T-helper 1 cell (primary cell): ENCODE measurements at places on chromosomes 3 and 15.
A peak's percentile ranks its signal among the peaks of the same experiment; 100 is the strongest.

GRCh38 chr3:3675801-3676200 is 123.4 kb upstream of the LRRN1 start:
- no peak for DNase-seq

- DNase-seq: no peak
These were observed 173.3 kb upstream of the MBNL1 start for GRCh38 chr3:152095472-152095871.

GRCh38 chr15:92667287-92667904 is 11.8 kb upstream of the FAM174B start:
- DNase-seq: no peak

DNA sequence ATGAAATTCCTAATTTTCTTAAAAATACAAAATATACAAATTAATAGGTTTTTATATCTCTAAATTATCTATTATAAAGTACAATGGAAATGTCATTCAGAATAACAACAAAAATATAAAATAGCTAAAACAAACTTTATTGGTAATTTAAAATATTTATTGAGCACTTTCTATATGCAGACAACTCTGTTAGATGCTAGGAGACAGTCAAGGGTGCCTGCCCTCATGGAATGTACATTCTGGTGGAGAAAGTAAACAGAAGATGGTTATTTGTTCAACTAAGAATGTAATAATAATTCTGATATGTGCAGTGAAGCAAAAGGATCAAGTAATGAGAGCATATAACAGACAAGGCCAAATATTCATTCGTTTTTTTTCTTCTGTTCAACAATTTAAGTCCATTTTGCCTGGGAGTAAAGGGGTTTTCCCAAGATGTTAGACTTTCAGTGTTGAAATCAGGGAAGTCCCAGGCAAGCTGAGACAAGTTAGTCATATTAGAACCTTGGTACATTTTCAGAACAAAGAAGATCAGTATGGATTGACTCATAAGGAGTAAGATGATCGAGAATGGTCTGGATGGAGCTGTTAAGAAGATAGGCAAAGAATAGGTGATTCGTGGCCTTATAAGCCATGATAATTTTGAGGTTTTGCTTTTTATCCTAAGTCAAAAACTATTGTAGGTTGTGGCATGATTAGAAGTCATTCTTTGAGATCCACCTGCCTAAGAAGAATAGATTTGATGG is 150.2 kb upstream of the MLF1 start:
- no peak for DNase-seq

DNA sequence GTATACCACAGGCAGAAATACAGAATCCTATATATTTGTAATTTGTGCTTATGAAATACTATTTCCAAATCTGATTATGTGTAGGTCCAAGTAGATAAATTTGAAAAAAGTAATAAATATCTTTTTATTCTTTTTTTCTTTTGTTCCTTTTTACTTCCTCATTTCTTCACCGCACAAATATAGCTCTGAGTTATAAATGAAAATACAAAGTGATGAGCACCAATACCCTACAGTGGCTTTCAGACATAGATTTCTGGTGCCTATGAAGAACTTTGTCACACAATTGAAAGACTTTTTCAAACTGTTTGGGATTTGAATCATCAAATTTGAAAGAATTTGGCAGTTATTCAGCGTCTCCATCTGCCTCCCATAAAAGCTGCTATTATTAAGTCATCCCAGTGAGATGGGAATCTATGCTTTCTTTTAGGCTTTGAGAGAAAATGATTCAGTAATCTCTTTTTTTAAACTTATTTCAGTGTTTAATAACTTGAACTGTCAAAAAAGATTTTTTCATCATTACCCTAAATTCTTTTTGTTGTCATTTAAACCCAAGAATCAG is 363.6 kb upstream of the GOLIM4 start:
- no peak for DNase-seq

DNA sequence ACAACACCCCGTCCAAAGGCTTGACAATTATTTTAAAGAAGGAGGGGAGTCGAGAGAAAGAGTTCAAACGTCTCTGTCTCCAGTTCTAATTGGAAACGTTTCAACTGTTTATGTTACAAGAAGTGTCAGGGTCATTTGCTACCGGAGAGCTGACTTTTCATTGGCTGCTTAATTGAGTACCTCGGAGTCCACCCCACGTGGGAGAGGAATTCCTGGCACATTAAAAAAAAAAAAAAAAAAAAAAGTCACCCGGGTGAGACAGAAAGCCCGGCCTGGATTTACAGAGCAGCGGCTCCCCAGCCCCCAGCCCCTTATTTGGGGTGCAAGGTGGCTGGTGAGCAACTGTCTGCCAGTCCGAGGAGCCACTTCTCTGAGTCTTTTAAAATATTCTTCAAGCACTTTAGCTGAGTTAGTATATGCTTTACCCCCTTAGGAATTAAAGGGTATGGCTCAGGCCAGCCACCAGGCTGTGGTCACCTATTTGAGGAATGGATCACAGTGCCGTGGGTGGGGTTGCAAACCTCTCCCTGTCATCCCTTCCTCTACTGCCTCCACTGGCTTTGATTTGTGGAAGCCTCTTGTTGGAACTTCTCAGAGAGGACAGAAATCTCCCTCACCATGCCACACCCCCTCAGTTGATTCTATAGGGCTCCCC is 3.9 kb upstream of the TLE3 start:
- no peak for DNase-seq

- no peak for DNase-seq
These were observed 8.6 kb downstream of the OXSR1 start for GRCh38 chr3:38173834-38174418.

DNA sequence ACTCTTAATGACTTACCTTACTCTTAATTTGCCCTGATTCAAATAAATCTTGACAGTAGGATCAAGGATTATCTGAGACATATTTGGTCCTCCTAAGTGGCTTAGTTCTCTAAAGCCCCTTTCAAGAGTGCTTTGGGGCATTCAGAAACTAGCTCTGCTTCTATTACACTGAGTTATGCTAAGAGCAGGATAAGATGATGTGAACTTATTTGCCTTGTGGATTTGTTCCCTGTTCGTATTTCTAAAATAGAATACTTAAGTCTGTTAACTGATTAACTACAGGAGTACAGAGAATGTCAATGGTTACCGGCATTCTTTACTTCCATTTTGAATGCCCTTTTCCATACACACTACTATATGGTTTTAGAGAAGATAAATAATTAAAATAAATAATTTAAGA is 14.8 kb upstream of the FRMD4B start:
- no peak for DNase-seq

GRCh38 chr3:25033407-25034029 is 394.5 kb upstream of the RARB start:
- DNase-seq: no peak

- peak; percentile 27 for DNase-seq
These were observed 25.9 kb downstream of the MELTF start for GRCh38 chr3:197003461-197004385.

DNA sequence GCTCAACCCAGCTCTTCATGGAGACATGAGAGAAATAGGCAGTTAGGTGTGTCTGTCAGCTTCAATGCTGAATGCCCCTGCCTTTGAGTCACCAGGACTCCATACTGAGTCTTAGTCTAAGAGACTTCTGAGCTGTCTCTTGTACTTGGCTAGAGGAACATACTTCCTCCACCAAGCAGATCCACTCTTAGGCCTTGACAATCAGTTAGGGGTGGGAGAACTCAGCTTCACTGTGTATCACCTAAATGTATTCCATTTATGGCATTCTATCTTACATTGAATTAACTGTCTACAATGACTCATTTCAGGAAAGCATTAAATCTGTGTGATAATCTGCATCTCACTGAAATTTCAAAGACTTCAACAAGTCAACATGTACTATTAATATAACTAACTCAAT is 66.0 kb downstream of the STAC start:
- no peak for DNase-seq

- DNase-seq: no peak
These were observed 6.0 kb downstream of the CHCHD4 start for GRCh38 chr3:14118400-14119381.

- DNase-seq: no peak
These were observed 51.6 kb downstream of the RAB11A start for GRCh38 chr15:65920825-65921309.

- DNase-seq: no peak
These were observed 32.5 kb upstream of the STXBP5L start for GRCh38 chr3:120875507-120875906.

DNA sequence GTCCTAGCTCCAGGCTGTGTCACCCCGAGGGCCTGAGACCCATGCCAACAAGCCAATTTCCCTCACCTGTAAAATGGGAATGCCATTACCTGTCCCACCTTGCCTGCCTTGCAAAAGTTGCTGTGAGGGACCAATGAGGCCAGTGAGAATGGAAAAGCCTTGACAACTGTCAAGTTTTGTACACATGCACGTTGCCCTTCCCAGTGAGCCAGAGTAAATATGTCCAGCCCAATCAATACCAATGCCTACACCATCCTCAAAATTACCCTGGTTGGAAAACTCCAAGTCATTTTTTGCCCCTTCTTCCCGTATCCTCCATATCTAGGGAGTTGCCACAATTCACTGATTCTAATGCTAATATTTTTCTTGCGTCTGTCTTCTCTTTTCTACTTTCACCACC is 73.5 kb upstream of the RASGRF1 start:
- DNase-seq: no peak

- no peak for DNase-seq
These were observed 16.6 kb downstream of the HAPLN3 start for GRCh38 chr15:88878720-88879184.

DNA sequence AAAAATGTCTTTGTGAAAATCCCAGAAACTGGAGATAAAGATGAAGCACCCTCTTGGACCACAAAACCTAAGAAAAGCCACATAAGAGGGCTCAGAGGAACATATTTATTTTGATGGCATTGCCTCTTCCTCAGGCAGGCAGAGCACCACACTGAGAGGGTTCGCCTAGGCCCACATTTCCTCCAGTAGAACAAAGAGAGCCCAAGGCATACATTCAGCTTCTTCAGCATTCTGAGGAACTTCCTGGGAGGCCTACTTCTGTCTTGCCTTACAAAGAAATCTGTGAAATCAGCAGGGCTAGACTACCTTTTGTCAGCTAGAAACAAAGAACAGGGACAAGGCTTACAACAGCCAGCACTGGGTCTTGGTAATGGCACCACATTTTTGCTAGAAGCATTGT is 1325.3 kb downstream of the SI start:
- DNase-seq: no peak

GRCh38 chr3:180657094-180657493 is 22.2 kb downstream of the CCDC39 start:
- DNase-seq: no peak

DNA sequence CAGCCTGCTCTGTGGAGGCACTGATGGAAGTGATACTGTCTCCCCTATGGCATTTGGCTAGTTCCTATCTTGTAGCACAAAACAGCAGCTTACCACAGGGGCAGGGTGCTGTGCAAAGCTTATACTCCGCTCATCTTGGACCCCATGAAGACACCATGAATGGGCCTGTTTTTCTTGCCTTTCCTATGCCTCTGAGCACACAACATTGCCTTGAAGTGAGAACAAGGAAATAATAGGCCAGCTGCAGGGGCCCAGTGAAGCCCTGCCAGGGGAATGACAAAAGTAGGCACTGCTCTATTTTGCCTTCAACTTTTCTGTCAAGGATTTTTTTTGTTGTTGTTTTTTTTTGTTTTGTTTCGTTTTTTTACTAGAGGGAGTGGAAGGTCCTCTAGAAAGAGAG is 110.3 kb downstream of the PDE8A start:
- no peak for DNase-seq

GRCh38 chr3:24493746-24494617 is 668 bp downstream of the THRB start:
- DNase-seq: no peak

GRCh38 chr3:98563661-98564281 is 29.6 kb downstream of the CPOX start:
- no peak for DNase-seq

DNA sequence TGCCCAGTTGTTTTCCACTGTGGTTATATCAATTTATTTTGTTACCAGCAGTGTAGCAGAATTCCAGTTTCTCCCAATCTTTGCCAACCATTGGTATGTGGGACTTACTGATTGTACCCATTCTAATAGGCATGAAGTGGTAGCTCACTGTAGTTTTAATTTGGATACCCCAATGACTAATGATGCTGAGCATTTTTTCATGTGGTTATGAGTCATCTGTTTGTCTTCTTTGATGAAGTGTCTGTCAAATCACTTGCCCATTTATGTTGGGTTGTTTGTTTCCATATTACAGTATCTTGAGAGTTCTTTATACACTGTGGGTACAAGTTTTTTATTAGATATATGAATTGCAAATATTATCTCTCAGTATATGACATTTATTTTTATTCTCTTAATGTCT is 644.3 kb downstream of the NR2F2 start:
- no peak for DNase-seq

- DNase-seq: no peak
These were observed 451.5 kb upstream of the PPP2R3A start for GRCh38 chr3:135514060-135514448.

DNA sequence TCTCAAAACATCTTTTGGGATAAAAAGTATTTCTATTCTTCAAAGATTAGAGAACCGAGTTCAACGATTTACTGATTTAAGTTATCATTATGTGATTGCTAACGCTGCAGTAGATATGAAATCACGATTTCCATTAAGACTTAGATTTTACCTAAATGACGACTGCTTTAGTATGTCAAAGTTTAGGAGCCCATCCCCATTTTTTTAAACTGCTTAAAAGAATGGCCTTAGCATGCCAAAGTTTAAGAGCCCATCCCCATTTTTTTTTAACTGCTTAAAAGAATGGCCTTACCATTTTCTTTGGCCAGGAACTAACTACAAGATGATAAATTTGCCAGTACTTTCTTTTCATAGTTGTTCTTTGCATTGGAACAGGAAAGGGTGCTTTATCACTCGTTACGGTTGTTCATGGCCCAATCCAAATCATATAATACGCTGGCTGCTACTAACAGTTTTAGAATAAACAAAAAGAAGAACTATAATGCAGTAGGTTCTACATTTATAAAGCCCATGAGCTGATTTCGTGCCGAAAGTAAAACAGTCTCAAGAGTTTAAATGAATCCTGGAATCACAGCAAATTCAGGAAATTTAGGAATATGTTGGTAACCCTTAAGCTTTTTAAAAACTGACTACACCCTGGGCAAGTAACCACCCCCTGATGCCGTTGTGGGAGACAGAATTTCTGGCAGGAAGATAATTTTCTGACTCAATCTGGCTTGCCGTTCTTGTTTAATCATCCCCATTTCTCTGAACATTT is 869 bp upstream of the TSC22D2 start:
- no peak for DNase-seq

DNA sequence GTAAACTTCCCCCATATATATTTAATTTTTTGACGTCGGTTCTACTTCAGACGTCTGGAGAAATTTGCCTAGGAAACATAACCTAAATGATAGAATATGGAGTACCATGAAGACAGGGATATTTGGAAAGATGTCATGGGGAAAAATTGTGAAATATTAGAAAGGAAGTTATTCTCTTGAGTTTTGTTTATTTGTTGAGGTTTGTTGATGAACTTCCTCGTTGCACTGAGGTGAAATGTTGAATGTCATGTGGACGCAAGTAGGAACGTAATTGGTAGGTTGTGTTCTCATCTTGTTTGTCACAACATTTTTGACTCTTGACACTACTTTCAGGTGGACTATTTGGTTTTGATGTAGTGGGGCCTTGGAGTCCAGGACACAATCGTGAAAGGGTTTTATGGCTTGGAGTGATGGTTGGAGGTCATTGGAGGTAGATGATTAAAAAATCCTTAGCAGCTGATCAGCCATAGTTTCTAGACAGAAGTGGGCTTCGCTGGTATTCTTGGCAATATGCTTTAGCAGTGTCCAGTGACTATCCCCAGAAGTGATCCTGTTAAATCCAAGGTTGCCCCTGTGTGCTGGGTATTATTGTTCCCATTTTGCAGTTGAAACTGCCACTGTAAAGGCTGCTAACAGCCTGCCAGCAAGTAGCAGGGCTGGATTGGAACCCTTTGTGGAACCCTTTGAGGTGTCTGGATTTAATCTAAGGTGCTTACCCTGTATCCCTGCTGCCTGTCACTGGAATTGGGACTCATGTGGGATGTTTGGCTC is 1.5 kb downstream of the ABHD5 start:
- DNase-seq: no peak
